ENCODE measurements at places on chromosomes 6 and 20.

- no peak for DNase-seq
Measured at GRCh38 chr20:18928626-18929025, 115.0 kb downstream of the SCP2D1 start.

DNA sequence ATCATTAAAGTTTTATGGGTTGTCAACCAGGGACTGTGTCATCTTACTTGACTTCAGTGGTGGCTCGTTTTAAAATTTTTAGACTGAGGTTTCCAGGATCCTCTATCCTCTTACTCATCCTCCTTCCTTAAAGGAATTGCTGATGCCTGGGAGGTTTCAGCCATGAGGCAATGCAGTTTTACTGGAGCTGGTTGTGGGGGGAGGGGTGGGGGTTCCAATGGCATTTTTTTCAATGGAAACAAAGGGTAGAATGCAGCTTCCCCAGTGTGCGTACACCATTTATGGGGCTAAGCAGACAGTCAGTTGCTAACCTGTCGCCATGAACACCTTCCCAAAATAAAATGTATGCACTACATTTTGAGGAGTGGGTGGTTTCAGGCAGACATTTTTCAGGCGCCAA is 88.0 kb downstream of the METTL24 start:
- no peak for DNase-seq

DNA sequence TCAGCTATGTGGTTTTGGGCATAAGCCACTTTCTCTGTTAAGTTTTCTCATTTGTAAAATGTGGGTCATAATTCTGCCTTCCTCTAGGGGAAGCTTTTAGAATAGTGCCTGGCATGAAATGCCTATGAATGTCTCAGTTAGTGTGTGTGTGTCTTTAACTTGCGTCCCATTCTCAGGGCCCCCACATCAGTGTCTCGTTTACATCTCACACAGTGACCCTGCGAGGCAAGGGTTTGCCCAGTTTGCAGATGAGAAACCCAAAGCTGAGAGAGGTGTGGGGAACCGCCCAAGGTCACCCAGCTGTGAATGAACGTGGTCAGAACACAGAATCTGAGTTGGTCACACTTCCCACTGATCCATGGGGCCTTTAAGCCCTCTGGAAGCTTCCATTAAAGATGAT is 14.1 kb downstream of the DYNLRB1 start:
- no peak for DNase-seq

DNA sequence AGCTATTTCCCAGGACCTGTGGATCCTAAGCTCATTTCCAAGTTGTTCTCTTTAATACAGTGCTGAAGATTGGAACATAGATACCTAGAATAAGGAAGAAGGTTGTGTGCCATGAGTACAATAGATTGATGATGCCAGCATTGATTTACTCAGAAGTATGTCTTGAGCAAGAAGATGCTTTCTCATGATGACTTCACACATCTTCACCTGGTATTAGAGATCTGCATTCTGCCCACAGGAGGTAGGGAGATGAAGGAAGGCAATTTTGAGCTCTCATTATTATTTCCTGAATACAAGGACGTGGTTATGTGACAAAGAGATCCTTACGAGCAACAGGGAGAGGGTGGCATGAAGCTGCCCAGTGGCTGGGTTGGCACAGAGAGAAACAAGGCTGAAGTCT is 20.0 kb upstream of the ZNF165 start:
- no peak for DNase-seq

DNA sequence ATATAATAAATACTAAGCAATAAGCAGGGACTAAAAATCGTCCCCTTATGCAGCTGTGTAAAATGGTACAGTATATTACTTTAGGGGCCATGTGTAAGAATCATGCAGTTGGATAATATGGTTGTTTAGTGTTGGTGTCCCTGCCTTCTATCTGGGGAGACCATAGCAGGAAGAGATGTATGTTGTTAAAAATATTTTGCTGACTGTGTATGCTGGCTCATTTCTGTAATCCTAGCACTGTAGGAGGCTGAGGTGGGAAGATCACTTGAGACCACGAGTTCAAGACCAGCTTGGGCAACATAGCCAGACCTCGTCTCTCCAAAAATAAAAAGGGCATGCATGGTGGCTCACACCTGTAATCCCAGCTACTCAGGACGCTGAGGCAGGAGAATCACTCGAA is 5.6 kb downstream of the PANK2 start:
- no peak for DNase-seq

- no peak for DNase-seq
Measured at GRCh38 chr20:35303735-35304491, 11.7 kb upstream of the FAM83C start.

- DNase-seq, result peak; percentile 68
Measured at GRCh38 chr6:113122060-113122459, 735.1 kb upstream of the MARCKS start.

DNA sequence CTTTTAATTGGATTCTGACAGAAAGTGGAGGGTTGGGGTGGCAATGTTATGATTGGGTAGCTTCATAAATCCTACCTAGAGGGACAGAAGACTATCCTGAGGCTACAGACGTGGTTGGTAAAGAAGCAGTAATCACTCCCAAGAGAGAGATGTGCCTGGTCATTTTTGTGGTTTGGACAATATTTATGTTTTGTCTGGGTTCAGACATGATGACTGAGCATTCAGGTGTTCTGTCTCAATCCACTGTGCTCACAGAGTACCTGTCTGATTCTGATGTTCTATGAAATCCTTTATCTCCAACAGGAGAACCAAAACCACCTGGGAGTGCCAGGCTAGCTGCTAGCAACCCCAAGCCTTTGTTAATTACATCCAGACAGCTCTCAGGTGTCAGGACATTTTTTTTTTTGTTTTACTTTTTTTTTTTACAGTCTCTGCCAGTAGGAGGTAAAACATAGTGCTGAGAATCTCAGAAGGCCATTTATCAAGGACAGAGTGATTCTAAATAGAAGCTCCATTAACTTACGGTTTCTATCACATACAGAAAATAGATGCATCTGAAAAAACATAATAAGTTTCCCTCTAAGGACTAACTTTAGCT is 1.6 kb upstream of the HLA-DQA1 start:
- no peak for DNase-seq

GRCh38 chr6:45421709-45422502 is 44.2 kb upstream of the SUPT3H start:
- DNase-seq, result no peak

- DNase-seq, result no peak
Measured at GRCh38 chr20:57451431-57451794, 60.2 kb downstream of the RBM38 start.

Data from BJ (cell line).